ENCODE measurements at places on chromosomes 3 and 15.

DNA sequence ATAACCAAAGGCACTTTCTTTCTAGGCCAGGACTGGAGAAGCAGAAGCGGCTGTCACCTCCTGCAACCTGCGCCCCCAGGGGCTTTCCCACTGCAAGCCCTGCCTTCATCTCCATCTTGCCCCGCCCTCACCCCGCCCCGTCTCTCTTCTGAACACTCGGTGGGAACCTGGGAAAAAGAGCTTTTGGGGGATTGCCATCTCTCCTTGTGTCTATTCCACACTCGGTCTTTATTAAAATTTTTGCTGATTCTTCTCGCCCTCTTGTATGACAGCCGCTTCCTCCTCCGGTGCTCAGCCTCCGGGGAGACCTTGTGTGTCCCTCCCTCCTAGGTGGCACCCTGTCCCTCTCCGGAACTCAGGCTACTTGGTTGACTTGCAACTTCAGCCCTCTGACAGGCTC, 41.9 kb upstream of the SPESP1 start:
- no peak for DNase-seq

DNA sequence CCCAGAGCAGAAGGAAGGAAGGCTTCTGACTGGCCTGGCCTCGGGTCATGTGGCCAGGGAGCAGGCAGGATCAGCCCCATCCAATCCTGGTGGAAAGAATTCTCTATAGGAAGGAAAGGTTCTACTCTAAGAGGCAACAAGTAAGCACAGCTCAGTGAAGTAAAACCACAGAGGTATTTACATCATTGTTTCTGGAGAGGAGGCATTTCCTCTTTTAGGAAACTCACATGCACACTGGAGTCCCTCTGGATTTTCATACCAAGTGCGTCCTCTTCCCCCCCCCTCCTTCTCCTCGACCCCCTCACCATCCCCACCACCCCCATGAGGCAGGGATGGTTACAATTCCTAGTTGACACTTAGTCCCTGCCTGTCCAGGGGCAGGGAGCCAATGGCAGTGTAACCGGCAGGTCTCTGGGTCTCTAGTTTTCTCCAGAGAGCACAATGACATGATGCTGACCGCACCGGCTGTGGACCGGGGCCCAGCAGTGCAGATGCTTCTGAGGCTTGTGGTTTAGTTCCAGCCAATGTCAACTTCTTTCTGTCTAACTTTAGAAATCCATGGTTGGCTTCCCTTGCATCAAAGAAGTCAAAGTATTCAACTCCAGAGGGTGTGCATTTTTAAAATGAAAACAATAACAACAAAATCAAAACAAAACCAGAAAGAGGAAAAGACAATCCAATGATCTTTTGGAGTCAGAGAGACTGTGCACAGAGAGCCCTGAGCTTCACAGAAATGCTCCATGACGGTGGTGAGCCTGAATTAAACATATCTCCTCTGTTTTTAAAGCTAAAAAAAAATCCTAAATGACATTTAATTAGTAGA, 230.3 kb upstream of the TLE3 start:
- DNase-seq = no peak

GRCh38 chr3:5657106-5657505, 469.6 kb downstream of the EDEM1 start:
- DNase-seq = no peak

DNA sequence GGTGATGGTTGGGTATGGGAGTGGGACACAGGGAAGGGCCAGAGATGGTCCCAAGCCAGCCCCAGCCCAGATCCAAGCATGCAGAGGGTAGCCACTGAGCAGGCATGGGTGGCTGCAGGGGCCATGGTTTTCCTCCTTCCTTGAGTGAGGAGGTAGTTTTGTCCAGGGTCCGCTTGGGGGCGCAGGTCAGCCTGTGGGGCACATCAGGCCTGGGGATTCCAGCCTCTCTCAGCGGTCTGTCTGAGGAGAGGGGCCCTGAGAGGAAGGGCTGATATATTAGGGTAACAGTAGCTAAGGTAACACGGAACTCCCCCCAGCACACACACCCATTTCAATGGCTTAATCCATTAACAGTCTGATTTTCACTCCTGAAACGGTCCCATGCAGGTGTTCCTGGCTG, 22.7 kb upstream of the LCTL start:
- DNase-seq = no peak

DNA sequence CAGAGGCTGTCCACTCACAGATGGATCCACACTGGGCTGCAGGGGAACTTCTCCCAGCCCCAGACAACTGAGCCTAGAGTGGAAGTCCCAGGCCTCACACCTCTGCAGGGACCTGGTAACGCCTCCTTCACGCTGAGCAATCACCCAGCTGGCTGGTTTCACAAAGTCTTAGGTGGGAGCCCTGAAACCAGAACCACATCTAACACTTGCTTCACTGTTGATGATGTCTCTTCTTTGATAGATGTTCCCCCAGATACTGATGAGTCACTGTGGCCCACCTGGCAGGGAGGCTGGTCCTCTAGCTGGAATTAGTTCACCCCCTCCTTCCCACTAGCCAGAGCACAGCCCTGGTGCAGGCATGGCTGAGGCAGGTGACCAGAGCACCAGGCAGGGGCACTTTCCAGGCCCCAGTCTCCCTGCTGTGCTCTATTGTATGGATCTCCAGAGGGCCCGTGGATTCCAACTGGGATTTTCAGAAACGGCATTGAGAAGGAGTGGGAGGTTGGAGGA, 33.5 kb downstream of the MYL3 start:
- peak; percentile 1 for DNase-seq

- DNase-seq = peak; percentile 30
These were observed 157.4 kb upstream of the NPHP3 start for GRCh38 chr3:132879656-132880055.

- no peak for DNase-seq
These were observed 200.6 kb downstream of the BCHE start for GRCh38 chr3:165636684-165637015.

DNA sequence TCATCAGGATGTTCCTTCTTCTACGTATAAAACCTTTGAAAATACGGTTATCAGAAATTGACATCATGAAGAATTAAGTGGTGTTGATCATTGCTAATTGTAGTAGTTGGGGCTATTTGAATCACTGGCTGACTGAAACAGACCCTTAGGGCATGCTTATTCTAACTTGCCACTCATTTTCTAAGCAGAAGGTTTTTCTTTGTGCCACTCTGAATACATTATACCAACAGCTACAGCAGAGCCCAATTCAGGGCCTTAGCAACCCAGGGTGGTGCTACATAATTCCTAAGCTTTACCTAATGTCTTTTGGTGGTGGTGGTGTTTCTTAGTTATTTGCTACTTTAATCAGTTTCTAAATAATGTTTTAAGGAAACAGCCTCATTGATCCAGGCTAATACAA, 524.2 kb downstream of the NLGN1 start:
- peak; percentile 45 for DNase-seq

DNA sequence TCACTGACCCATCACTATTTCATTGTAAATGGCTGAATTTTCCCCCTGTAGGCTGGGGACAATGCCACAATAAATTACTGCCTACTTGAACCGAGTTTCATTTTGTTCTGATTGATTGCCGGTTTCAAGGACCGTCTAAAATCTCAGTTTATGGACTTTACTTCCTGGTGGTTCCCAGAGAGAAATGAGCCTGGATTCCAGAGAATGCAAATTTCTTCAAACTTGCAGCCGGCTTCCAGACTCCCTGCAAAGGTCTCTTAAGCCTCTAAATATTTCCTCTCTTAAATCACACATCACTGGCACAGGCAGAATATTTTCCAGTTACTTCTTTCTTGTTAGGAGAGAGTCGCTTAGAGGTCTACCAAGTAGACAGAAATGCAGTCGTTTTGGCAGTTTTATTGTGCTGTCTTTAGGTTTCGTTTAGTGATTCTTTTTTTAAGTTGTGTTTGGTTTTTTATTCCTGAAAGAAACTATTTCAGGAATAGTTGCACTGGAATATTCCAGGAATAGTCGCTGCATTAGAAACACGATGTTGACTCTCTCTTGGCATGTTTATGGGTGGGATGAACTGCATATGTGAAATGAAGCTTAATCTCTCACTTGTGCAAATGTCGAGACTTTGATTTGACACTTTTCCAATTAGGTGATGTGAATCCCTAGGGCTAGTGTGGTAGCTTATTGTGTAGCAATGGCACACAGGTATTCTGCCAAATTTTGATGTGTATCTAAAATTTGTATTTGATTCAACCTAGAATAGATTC, 284.1 kb upstream of the NR2E3 start:
- DNase-seq = peak; percentile 37

GRCh38 chr3:142243134-142243533, 17.7 kb upstream of the GK5 start:
- no peak for DNase-seq
